ENCODE measurements at places on chromosomes 5 and 9.

- DNase-seq, result no peak
Measured at GRCh38 chr5:109939116-109939682, 249.5 kb downstream of the MAN2A1 start.

DNA sequence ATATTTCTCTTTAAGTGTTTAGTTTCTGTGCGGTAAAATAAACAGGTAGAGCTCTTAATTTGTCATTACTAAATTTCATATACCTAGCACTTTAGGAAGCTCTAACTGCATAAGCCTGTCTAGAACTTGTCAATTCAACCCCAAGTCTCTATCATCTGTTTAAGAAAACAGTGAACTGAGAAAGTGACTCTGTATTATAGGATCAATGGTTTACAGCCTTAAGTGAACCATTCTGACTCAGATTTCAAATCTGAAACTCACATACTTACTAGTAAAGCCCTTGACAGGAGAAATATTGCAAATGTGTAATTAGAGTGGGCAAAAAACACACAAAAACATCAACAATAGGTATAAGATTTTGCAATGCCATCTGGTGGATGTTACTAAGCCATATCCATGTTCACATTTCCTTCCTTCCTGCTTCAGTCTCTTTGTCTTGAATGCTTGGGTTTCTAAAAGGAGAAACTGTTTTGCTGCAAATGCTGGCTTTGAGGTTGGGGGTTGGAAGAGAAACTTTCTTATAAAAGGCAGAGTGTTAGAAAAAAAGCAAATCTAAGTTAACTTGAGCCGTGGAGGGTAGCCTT is 101.8 kb downstream of the DOCK8 start:
- DNase-seq, result no peak

DNA sequence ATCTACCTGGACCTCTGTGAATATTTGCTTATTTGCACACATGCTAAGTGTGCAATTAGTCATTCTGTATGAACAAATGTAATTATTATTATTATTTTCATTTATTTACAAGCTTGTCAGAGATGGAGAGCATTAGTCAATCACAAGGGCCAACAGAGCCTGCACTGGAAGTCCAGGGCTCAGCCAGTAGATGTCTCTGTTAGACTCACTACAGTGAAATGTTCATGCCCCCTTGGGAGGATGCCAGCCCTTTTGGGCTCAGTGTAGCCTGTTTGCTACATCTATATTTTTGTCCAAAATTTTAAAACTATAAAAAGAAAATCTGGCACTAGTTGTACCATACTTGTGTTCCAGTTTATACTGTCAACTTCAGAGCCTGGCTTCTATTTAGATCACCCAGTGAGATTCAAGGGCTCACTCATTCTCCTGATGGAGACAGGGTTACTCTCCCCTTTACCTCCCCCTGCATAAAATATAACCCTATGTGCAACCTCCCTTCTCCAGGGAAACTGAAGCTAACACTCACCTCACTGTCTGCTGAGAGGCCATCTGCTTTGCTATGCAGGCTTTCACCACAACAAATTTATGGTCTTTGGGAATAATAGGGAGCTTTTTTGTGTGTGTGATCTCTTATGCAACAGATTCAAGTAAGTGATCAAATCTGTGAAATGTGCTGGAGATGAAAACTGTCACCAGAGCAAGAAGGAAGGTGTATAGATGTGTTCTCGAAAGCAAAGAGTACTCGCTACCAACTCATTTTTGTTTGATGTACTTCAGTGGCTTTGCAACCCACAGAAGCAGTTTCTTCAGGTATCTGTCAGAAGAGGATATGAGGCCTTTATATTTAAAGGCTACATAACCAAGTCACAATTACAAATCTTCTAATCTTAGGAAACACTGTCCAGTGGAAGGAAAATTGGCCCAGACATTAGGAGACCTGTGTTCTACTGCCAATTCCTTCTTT is 99.9 kb upstream of the TLE4 start:
- DNase-seq, result no peak

GRCh38 chr5:14209836-14210235 is 66.7 kb downstream of the TRIO start:
- no peak for DNase-seq

DNA sequence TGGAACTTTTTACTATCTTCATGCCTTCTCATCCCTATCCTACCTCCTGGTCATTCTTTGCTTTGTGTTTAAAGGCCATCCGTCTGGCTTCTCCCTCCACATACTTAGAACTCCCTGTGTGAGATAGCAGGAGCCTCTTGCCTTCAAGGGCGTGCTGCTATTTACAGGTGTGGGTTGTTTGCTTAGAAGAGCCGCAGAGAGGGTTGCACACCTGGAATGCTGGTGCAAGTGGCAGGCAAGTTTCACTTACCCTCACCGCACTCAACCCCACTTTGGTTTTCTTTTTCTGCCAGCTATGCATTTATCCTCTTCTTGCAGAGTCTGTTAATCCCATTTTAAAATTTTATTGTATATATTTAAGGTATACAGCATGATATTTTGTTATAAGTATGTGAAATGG is 12.6 kb downstream of the SKP2 start:
- DNase-seq, result no peak

DNA sequence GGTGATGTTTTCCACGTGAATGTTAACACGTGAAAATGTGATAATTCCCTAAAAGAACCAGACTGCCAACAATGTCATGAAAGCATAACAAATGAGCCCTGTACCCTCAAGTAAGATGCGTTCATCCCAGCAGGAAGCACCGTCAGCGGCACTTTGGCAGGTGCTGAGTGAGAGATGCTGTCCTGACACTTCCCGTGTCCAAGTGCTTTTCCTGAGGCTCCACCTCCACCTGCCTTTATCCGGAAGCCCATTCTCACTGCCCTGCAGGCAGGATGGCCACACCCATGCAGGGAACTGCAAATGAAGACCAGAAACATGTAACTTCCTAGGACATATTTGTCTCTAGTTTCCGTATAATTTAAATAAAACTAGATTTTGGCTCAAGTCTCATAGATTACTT is 238.0 kb upstream of the IRX2 start:
- no peak for DNase-seq

DNA sequence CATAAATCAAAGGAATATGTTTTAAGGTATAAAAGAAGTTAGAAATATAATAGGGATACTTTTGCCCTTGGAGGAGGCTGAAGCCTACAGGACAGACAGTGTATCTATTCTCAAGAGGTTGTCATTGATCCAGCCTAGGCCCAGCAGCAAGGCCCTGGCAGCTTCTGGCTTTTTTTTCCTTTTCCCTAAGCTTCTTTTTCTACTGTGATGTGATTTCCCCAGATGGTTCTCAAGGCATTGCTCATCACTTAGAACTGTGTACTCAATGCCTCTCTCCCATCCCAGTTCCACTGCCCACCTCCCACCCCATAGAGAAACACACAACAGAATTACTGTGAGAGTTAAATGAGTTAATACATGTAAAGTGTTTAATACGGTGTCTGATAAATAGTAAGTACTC is 88.6 kb downstream of the SLC44A1 start:
- DNase-seq, result no peak

- DNase-seq, result no peak
Measured at GRCh38 chr5:95883185-95884016, 60.9 kb upstream of the GLRX start.

GRCh38 chr5:79857714-79858409 is 133.2 kb downstream of the MTX3 start:
- DNase-seq, result peak; percentile 39

DNA sequence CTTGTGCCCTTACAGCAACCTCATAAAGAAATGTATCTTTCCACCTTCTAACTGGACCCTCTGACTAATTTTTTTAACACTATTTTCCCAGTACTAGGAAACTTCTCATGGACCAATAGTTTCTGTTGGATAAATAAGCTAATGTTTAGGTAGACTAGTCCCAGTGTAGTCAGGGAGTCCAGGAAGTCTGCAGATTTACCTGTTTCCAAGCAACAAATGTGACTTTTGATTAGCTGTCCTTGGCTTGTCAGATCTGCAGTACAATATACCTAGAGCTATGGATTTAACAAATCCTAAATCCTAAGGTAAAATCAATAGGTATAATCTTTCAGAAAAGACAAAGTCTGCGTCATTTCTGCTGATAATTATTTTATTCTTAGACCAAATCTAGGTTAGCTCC is 55.7 kb downstream of the FAM174A start:
- DNase-seq, result no peak

GRCh38 chr9:78397454-78397853 is 100.5 kb downstream of the PSAT1 start:
- no peak for DNase-seq

GRCh38 chr5:139893873-139894272 is 98.3 kb downstream of the PSD2 start:
- no peak for DNase-seq

DNA sequence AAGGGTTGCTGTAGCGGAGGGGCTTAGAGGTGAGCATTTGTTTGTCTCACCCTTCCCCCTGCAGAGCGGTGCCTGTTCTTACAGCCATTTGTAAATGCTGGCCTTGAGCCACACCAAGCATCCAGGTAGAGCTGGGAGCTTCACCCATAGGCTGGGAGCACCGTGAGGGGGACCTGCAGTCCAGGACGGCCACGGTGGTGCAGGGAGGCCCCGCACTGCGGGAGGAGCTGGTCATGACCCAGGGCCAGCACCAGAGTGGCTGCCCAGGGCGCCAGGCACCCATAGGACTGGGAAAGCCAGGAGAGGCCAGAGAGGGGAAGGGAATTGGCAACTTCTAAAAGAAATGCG is 197.3 kb upstream of the ADAMTS16 start:
- DNase-seq, result no peak

DNA sequence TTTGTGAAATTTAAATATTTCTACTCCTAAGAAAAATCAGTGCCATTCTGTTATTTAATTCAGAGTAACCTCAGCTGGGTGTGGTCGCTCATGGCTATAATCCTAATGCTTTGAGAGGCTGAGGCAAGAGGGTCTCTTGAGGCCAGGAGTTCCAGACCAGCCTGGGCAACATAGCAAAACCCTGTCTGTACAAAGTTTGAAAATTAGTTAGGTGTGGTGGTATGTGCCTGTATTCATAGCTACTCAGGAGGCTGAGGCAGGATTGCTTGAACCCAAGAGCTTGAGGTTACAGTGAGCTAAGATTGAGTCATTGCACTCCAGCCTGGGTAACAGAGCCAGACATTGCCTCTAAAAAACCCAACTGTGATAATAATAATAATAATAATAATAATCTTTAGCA is 44.8 kb upstream of the CNTLN start:
- DNase-seq, result no peak

DNA sequence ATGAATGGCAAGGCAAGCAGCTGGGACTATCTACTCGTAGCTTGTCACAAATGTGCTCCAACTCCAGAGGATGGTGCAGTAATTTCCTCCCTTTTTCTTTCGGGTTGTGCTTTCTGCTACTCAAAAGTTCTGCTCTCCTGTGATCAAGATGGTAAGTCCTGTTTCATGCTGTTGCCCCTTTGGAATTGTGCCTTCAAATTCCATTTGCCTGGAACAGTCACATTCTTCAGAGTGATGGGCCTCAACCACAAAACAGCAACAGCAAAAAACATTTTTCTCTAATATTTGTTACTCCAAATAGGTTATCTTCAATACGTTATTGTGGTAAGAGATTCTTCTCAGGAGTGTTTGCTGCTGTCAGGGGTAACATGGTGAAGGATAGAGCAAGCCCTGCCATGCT is 209.3 kb downstream of the PALM2AKAP2 start:
- no peak for DNase-seq

GRCh38 chr9:127049581-127049980 is 72.9 kb downstream of the ANGPTL2 start:
- DNase-seq, result no peak

DNA sequence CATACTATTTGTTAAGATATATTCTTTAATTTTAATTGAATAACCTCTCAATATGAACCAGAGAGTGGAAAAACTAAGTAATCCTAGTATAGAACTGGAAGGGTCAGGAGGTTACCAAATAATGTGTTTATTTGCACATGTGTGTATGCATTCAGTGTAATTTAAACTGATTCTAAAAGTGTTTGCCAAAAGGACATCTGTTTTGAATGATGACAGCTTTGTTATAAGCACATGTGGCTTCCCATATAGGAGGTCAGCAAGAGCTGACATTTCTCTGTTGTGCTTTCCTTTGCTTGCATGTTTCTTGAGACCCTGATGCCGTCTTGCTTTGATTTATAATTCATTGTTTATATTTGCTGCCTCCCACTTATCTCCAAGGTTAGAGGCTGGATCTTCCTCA is 383.4 kb downstream of the BRINP1 start:
- no peak for DNase-seq

DNA sequence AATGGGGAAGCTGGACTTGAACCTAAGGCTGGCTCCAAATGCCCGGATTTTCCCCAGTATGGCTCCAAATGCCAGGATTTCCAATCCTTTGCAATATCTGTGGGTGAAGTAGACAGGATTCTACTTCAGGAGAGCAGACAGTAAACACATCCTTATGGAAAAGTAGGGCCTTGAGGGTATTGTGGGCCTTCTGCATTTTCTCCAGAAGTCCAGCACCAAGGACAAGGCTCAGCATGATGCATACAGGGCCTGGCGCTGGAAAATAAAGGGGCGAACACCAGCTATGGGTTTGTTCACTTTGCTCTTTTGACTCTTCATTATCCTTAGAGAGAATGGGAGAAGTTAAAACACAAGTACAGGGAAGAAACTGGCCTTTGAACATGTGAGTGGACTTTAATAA is 347.5 kb downstream of the SEMA5A start:
- no peak for DNase-seq

- DNase-seq, result no peak
Measured at GRCh38 chr9:130493021-130493420, 48.3 kb downstream of the ASS1 start.

GRCh38 chr5:57324861-57325260 is 151.0 kb downstream of the GPBP1 start:
- DNase-seq, result no peak

DNA sequence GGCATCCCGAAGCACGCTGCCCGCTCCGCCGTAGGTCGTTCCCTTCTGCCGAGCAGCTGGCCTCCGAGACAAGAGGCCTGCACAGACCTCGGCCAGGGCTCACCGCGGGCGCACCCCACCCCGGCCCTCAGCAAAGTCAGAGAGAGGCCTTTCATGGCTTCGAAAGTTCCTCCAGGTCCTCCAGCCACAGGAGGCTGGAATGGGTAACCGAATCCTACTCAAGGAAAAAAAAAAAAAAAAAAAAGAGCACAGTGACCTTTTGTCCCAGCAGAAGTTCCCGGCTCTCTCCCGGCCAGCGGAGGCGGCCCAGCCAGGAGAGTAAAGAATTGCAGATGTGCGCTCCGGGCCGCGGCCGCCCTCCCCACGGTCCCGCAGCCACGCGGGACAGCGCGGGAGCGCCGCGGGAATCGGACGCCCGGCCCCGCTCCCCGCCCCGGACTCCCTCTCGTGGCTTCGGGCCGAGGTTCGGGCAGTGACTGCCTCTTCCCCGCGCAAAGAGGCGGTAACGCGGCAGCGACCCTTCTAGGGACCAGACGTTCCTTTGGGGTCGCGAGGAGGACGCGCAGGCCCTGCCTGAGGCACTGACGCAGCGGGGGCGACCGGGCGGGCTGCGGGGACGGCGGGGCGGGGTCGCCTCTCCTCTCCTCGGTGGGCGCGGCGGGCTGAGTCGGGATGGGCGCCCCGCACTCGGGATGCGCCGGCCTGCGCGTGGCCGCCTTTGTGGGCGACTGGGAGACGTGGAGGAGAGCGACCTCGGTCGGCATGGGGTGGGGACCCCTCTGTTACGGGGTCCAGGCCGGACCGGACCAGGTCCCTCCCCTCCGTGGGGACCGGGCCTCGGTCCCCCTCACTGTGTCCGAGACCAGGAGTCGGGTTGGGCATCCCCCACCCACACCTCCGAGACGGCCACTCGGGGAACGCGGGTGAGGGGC is 754 bp downstream of the GFPT2 start:
- no peak for DNase-seq
